Effector CD8-positive, alpha-beta T cell (primary cell): ENCODE measurements at places on chromosomes 1 and 21.

DNA sequence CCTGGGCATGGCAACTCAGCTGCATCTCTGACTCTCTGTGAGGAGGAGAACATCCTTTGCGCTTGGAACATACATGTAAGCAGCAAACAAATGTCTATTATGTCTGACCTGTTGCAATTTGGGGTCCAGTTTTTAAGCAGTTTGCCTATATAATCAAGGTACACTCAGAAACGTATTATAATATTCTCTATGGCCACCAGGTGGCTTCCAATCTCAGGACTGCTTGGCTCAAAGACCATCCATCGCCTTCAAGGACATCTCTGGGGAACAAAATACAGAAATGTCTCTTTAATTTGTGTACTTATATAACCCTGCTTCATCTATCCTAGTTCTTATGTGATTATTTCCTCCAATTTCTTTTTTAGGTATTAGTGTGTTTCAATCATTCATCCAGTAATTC, 227.2 kb downstream of the OLFM3 start:
- DNase-seq: no peak

GRCh38 chr1:116106646-116107045, 4.6 kb upstream of the MAB21L3 start:
- no peak for DNase-seq

DNA sequence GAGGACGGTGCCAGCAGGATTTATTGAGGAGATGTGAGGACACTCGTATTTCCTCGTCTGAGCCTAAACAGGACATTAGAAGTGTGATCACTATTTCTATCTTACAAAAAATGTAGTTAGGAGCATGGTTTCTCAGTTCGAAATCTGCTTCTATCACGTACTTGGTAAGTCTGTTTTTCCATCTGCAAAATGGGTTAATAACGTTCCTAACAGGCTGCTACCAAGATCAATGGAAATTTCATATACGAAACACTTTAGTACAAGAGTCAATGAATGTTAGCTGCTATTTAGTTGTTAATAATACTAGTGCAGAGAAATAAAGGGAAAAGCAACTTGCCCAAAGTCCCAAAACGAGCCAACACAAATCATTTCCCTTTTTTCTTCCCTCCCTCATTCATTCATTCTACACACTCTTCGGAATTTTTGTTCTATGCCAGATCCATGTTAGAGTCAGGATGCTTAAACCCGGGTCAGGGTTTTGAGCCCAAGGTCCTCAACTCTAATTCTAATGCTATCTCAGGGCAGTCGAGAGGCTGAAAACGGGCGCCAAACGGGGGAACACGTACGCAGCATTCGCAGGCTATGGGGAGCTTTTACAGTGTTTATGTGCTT, 608 bp downstream of the SNRNP40 start:
- DNase-seq: no peak

GRCh38 chr1:226308166-226308722, 720 bp downstream of the LIN9 start:
- no peak for DNase-seq

GRCh38 chr21:40255518-40256444, 388.5 kb downstream of the PCP4 start:
- no peak for DNase-seq

DNA sequence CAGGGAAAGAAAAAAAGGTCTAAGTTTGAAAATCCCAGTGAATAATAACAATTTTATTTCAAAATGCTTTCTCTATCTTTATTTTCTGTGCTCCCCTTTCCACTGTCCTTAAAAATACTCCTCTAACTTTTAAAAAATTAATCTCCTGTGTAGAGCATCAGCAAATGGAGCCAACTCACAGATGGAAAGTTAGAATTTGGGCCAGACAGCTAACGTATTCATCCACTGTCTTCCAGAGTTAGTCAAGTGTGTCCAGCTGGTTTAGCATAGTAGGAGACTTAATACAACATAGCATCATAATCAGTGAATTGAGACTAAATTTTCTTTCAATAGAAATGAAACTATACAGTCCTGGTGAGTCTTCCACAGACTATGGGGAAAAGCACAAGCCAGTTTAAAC, 419.0 kb upstream of the LRRC7 start:
- DNase-seq: no peak

GRCh38 chr21:44552136-44552535, 831 bp upstream of the KRTAP10-2 start:
- no peak for DNase-seq

GRCh38 chr1:175649416-175649815, 94.0 kb downstream of the TNR start:
- no peak for DNase-seq

- no peak for DNase-seq
Measured at GRCh38 chr1:147071142-147071541, 101.1 kb downstream of the PRKAB2 start.

GRCh38 chr1:230136453-230137336, 69.7 kb downstream of the GALNT2 start:
- DNase-seq: no peak

DNA sequence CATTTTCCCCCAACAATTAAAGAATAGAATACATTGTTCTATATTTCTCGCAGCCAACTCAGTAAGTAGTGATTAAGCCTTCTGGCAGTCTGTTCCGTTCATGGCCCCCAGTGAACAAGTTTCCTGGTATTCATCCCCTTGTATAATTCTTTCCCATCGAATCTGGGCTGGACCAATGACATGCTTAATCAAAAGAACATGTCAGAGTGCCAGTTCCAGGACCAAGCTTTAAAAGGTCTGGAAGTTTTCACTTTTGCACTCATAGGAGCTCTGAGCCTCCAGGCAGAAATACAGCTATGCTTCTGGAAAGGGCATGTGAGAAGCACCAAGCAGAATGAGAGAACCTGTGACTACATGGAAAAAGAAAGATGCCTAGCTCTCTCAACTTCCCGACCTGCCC, 22.5 kb upstream of the DPYD start:
- DNase-seq: no peak
